HS-5 (cell line): ENCODE measurements at places on chromosomes 2 and 18.

GRCh38 chr2:40690036-40690435 lies 238.1 kb upstream of the SLC8A1 start:
- DNase-seq = no peak

GRCh38 chr18:67406714-67407113 lies 109.8 kb downstream of the DSEL start:
- no peak for DNase-seq

- peak; percentile 52 for DNase-seq
Observed at GRCh38 chr2:54945391-54946219, 104.6 kb downstream of the RTN4 start.

- no peak for DNase-seq
Observed at GRCh38 chr2:152037743-152038435, 61.0 kb downstream of the CACNB4 start.

DNA sequence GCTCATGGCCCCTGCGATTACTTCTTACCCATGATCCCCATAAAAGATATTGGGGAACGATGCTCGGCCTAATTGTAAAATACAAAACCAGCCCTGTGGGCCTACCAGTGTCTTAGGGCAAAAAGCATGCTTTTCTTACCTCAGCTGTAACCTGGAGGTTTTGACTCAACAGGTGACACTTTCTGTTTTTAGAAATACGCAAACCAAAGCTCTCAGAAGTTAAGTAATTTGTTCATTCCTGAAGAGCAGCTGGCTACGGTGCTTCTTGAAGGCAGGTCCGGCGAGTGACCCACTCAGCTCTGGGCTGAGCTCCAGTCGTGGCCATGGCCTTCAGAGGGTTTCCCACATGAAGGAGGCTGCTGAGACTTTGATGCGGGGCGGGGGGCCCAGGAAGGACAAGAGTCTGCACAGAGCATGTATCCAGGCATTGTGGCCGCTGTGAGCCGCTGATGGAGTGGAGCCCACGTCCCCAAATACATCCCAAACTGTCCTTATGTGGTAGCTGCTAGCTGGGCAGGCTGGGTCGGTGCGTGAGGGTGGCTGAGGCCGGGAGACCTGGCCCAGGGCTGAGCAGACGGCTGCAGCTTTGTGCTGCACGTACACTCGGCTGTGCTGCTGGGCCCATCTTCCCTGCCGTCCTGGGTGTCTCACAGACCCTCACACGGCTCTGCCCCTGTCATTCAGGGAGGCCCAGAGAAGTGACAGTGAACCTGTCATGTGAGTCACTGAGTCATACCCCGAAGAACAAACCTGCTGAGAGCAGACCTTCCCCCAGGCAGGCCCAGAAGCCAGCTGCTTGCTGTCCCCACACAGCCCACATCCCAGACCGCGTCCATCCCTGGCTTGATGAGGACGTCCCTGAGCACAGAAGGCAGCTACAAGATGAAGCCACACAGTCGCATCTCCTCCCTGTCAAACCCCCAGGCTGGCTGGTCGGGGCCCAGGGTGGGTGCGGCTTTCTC lies 34.1 kb downstream of the ITGB1BP1 start:
- DNase-seq = no peak

DNA sequence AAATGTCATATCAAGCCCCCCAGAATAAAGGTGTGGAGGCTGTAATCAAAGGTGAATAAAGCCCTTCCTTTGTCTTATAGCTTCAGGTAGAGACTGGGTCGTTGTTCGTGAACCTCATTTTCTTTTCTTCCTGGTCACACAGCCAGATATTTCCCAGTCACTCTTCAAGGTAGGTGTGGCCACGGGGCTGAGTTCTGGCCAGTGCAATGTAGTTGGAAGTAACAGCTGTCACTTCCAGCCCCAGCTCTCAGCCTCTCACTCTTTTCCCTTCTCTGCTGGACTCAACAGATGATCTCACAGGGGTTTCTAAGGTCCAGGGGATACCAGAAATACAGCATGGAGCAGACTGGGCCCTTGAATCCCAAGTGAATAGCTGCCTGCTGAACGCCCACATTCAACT lies 15.8 kb upstream of the TRPM8 start:
- DNase-seq = no peak

- DNase-seq = no peak
Observed at GRCh38 chr2:99734236-99734635, 244.4 kb upstream of the REV1 start.

- DNase-seq = no peak
Observed at GRCh38 chr18:3463051-3463450, 13.1 kb downstream of the TGIF1 start.

DNA sequence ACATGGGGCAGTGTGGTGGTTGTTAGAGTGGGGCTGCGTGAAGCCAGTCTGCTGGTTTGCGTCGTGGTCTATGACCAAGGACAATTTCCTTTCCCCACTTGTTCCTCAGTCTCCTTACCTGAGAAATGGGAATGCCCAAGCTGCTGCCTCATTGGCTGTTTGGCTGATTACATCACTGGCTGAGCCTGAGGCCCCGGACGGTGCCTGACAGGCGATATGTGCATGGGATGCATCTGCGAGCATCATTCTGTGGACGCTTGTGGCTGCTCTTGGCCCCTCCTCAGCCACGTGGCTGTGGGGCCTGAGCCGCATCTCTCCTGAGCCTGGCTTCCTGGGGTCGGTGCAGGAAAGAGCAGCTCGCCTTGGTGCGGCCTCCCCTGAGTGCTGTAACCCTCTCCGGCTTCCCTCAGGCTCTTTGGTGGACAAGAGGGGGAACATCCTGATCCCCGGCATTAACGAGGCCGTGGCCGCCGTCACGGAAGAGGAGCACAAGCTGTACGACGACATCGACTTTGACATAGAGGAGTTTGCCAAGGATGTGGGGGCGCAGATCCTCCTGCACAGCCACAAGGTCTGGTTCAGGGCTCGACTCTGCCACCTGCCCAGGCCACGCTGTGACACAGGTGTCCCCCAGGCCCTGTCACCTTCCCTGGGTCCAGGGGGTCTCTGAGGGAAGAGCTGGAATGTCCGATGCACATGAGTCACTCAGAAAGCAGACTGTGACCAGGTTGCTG lies 17.2 kb downstream of the CNDP2 start:
- DNase-seq = no peak

DNA sequence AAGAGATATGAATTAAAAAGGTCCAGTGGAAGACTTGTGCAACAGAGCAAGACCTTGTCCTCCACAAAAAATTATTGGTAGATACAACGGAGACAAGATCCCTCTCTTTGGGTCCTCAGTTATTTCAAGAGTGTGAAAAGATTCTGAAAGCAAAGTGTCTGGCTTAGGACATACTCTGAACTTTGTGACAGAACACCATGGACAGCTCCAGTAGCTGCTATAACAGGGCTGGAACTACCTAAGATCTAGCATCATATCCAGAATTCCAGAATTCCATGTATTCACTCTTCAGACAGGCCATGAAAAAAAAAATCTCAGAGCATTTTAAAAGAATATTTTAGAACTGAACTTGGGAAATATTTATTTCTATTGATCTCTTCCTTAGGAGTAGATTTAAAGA lies 74.8 kb upstream of the ZBTB14 start:
- DNase-seq = no peak

GRCh38 chr2:223083402-223084070 lies 31.5 kb downstream of the KCNE4 start:
- no peak for DNase-seq

DNA sequence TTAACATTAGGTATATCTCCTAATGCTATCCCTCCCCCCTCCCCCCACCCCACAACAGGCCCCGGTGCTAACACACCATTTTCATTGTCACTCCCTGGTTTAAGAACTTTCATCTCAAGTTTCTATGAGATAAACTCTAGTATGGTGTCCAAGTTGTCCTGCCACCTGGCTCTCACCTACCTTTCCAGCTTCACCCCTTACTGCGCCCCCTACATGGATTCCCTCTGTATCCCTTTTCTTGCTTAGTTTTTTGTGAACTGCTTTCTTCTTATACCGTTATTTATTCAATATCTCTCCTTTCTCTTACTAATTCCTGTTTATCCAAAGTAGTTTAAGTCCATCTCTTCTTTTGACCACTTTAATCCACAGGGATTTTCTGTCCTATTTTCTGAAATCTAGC lies 15.2 kb downstream of the EML4 start:
- DNase-seq = no peak

DNA sequence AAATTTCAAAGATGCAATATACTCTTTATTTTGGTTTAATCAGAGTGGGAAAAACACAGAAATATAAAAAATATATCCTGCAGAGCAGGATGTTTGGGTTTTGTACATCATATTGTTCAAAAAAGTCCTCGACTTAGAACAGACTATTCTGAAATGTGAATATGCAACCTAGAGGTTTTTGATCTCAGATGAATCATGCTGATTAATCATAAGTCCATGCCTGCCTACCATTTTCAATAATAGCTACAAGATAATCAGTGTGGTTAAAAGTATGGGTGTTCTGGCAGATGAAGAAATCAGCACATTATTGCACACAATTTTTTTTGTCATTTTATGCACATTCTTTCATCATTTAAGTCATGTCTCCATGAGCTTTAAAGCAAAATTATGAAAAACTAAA lies 1261.0 kb upstream of the NXPH2 start:
- no peak for DNase-seq

DNA sequence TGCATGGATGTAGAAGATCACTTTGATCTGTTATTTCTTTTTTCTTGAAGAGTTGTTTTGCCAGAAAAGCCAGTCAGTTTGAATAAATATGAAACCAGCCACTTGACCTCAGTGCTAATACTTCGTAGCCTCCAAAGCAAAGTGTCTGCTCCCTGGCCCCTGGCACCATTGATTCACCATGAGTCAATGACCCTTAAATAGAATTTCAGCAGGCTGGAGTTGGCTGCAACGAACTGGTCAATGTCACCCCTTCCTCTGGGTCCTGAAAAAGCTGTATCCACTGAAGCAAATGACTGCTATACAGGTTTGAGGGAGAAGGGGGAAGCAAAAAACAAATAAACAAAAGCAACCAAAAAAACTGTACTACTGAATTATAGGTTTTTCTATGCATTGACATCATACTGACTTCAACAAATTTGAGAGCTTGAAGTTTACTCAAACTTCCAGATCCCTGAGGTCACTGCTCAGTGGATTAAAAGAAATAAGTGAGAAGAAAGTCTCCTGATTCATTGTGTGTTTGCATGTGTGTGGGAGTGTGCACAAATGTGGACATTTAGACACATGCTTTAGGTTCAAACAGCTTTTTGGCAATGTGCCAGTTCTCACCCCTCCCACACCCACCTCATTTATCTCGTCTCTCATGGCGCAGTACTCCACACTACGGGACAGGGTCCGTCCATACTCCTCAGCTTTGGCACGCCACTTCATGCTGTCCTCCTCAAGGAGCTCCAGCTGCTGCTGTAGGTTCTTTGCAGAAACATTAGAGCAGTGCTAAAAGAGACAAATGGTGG lies 58.1 kb upstream of the TTN start:
- DNase-seq = no peak

DNA sequence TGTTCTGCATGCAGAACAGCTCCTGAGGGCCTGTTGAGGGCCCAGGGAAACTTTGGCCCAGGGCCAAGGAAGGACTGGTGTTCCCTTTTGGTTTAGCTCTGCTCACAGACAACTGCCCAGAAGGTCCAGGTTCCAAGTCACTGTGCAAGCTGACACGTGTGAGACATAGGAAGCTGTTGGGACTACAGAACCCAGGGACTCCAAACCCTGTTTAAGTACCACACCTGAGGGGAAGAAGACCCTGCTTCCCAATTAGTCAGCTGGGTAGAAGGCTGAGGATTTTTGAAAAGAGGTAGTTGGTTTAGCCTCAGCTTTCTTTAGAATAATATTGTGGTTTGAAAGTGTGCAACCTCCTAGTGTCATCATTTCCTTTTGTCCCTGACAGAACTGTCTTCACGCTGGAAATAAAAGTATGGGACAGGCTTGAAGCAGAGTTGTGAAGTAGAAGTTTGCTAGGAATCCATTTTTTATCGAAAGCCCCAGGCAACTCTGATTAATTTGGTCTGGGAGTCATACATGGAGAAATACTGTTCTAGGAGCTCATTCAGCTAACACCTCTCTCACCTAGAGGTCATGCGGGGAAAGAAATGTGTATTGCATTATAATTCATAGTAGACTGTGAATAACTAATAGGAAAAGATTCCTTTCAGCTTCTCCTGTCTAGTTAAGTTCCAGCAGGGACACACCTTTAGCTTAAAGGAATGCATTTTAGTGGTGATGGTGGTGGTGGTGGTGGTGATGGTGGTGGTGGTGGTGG lies 19.9 kb upstream of the IL1RL1 start:
- DNase-seq = no peak

GRCh38 chr2:230665263-230665691 lies 47.4 kb upstream of the CAB39 start:
- DNase-seq = no peak

DNA sequence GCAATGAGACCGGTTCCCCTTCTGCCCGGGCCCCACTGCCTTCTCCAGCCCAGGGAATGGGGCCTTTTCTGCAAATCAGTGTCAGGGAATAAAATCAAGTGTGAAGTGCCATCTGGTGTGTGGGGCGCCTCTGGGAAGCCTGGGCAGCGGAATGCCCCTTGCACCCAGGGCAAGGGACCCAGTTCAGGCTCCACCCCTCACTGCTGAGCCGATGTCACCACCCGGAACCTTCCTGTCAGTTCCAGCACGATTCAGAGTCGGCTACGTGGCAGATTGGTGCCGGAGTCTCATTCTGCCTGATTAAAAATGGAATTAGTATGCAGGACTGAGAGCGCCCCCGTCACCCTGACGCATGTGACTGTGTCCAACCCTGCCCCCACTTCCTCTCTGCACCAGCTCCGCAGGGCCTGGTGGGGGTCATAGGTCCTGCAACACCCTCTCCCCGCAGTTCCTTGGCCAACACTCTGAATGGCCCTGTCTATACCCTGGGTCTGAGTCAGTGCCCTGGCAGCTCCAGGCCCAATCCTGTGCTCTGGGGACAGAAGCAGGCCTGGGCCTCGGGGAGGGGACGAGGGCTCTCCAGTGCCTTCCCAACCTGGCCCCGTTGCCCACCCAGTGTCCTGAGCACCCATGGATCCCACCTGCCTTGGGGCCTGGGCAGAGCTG lies 8.2 kb upstream of the ALPI start:
- no peak for DNase-seq

- no peak for DNase-seq
Observed at GRCh38 chr2:146572598-146572997, 1272.2 kb upstream of the ACVR2A start.

DNA sequence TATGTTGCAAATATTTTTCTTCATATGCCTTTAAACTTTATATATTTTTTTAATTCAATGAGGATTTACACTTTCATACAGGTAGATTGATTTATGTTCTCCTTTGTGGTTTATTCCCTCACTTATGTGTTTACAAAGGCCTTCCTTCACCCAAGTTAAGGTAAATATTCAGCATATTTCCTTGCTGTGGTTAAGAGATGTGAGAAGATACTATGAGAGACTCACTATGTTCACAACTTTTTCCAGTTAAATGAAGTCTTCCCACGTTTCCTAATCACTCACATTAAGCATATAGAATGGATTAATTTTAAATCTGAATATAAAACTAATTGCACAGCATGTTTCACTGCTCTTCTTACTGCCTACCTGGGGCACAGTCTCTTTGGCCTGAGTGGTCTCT lies 597 bp downstream of the PECR start:
- DNase-seq = no peak

- DNase-seq = peak; percentile 96
Observed at GRCh38 chr2:203811491-203812221, 55.9 kb upstream of the CTLA4 start.

GRCh38 chr2:17620280-17620679 lies 79.8 kb downstream of the VSNL1 start:
- no peak for DNase-seq
